HT1080 (cell line): ENCODE measurements at places on chromosomes 6 and 20. TPM values are rescaled to one million over a fixed set of nuclear protein-coding genes. Genes with fewer than 3 reads are reported as not detected.
A peak's percentile ranks its signal among the peaks of the same experiment; 100 is the strongest.

DNA sequence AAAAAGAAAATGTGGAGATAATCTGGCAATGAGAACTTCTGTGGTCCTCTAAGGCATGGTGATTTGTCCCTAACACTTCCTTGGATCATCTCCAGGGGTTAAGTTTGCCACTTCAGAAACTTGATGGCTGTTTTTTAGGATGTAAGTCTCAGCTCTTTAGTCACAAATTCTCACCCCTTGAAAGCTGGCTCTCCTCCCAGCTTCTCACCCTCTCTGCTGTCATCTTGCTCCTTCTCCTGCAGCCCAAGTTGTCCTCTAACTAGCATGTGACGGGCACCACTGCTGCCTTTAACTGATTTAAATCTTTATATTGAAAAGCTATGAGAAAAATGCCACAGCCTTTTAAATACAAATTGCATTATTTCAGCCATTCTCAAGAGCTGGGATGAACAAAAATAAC, 107.8 kb downstream of the MAP3K5 start:
- DNase-seq: no peak

- DNase-seq: no peak
These were observed 137.6 kb downstream of the MRPL14 start for GRCh38 chr6:43989581-43990146.

GRCh38 chr20:35511814-35512420, 17.5 kb downstream of the C20orf173 start:
- DNase-seq: peak; percentile 37

GRCh38 chr20:9520086-9520485, 5.7 kb downstream of the LAMP5 start:
- DNase-seq: no peak

- no peak for DNase-seq
These were observed 37.6 kb downstream of the BEND3 start for GRCh38 chr6:107077710-107078109.

GRCh38 chr6:13355999-13356785, 27.9 kb upstream of the TBC1D7 start:
- peak; percentile 22 for DNase-seq

The EPPIN gene
- total RNA-seq: not detected in 2 replicates

- DNase-seq: peak; percentile 5
These were observed 170.3 kb upstream of the AHI1 start for GRCh38 chr6:135667691-135668455.

GRCh38 chr6:39947611-39948068, 13.4 kb upstream of the MOCS1 start:
- DNase-seq: no peak

DNA sequence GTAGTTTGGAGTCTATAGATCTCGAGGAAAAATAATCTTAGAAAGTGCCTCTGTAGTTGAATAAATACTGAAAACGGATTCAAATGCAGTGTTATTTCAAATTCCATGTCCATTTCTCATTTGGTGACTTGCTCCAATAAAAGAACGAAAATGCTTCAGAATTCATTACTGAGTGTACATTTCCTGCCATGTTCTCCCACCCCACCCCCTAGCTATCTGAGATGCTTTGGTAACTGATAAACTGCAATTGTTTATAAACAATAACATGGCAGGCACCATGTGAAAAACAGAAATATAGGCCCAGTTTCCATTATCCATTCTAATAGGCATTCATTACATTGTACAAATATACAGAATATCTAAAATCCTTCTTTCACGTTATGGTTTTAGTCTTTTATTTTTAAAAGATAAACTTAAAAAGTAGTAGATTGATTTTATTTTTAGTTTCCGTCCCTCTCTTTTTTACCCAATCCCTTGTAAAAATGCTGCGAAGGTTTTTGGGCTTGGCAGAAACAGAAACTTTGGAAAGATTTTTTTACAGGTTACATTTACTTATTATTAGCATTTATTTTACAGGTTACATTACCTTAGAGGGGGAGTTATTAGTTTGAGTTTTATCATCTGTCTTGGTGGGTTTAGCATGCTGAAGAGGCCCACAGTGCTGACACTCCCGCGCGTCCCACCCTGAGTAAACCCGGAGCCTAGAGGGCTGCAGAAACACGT, 1.5 kb downstream of the FAM162B start:
- DNase-seq: no peak

The PRDM13 gene
- not detected in 2 replicates for total RNA-seq

DNA sequence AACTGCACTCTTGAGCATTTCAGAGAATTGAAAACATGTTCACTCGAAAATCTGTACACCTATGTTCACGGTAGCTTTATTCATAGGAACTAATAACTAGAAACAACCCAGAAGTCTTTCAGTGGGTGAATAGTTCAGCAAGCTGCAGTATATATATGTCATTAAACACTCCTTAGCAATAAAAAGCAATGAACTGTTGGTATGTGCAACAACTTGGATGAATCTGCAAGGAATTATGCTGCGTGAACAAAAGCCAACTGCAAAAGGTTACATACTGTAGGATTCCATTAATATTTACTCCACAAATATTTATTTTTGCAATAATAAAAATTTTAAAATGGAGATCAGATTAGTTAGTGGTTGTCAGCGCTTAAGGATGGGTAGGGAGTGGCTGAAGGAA, 22.1 kb upstream of the FKBP1A start:
- DNase-seq: no peak

The IL17A gene
- not detected in 2 replicates for total RNA-seq

GRCh38 chr6:63516186-63516944, 55.9 kb upstream of the LOC128125822 start:
- peak; percentile 10 for DNase-seq

GRCh38 chr6:44548319-44548718, 160.8 kb downstream of the CDC5L start:
- no peak for DNase-seq

DNA sequence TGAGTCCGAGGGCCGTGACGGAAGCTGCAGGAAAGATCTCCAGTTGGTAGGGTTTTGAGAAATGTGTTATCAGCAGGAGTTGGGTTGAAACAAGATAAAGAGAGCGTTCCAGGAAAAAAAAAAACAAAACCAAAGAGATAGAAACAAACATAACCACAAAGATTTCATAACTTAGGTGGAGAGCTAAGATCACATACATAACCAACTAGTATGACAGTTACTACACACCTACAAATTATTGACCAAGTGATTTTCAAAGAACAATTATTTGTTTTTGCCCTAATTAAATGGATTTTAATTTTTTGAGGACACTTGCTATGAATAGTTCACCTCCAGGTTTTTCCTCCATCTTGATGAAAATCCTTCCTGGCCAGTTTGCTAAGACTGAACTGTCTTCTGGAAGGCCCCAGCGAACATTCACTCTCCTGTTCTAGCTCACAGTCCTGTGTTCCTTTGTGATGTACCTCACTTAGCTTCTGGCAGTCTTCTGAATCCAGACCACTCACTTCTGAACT, 69.4 kb downstream of the SNX9 start:
- no peak for DNase-seq

The CUL9 gene
- total RNA-seq: 15.2 and 22.1 TPM in 2 replicates

The ADGB gene
- total RNA-seq: not detected in 2 replicates

GRCh38 chr20:17795003-17795402, 95.2 kb downstream of the BANF2 start:
- DNase-seq: no peak

The C6orf58 gene
- 0.10 TPM in 1 of 2 replicates, not detected in the other for total RNA-seq

The PTGIS gene
- 0.02 TPM in 1 of 2 replicates, not detected in the other for total RNA-seq

GRCh38 chr6:27280064-27280539, 32.0 kb downstream of the POM121L2 start:
- DNase-seq: peak; percentile 71

The TAGAP gene
- total RNA-seq: not detected in 2 replicates

GRCh38 chr20:59037386-59037785, 5.2 kb downstream of the PRELID3B start:
- DNase-seq: no peak

DNA sequence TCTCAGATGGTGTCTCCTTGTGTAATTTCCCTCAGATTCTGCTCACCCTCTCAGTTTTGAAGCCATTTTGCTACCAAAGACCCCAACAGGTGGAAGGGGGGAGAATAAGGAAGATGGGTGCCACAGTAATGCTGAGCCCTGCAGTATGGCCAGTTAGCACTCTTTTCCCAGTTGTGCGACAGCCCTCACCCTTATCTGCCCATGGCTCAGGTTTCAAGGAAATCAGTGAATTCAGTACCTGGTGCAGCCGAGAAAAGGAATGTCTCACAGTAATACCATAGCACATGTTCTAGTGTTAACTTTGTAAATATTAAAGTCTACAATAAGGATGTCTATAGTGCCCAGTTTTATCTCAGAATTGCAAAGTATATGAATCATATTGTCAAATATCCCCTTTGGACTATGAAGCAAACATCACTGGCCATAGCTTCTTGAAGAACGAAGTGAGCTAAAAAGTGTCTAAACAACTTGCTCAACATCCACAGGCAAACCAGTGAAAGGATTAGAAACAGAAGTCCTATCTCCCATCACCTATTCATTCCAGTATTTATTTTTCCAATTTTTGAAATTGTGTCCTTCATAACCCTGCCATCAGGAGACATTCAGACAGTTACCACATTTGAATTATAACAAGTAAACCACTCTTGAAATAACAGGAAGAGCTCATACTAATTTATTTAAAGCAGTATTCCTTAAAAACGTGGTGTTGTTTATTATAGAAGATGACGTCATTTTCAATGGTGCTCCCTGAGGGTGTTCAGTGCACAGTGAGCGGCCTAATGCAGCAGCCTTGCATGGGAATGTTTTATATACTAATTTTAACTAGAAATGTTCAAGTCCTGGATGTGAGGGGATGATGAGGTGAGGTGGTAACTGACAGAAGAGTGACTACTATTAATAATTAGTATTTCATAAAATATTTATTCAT, 366.2 kb downstream of the TFAP2A start:
- no peak for DNase-seq

- DNase-seq: no peak
These were observed 129.5 kb downstream of the LRRC1 start for GRCh38 chr6:53924277-53924676.

DNA sequence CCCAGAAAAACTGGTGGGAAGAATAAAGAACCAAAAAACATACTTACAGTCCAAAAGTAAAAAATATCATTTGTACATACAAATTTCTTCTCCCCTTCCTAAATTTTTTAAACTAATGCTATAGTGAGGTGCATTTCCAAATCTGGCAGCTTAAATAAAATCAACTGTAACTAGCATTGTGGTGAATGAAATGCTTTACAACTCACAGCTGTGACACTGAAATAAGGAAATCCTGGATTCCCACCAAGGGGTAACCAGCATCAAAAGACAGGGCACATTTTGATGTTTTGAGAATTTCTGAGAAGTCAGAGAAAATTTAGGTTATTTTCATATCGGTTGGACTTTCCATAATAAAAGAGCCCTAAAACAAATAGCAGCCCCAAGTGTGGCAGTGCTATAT, 27.3 kb downstream of the BACH2 start:
- DNase-seq: no peak

DNA sequence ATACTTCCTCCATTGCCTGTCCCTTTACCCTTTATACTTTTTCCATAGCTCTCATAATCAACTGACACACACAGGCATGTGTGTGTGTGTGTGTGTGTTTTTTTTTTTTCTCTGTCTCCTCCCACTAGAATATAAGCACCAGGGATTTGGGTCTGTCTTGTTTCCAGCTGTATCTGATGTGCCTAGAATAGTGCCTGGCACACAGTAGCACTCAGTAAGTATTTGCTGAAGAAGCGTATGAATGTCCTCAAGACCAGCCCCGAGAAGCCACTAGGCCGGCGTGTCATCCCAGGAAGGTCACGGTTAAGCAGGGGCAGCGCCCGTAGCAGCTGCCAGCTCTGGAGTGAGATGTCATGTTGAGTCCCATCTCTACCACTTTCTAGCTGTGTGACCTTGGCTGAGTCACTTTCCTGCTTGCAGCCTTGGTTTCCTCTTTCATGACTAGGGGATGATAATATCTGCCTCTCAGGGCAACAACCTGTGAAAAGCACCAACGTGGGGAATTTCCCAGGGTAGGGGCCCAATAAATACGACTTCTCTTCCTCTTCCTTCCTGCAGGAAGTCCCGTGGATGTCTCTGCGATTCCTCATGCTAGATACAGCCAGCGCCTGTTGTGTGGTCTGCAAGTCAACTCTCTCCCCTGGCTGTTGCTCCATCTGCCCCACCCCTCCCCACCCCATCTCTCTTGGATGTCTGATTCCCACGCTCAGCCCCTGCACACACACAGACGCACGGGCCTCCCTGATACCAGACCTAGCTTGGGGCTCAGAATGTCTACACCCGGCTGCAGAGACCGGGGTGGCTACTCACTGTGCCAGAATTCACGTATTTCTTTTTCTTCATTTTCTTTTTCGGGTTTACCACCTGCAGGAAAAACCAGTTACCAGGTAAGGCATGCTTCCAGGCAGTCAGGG, 58.1 kb downstream of the RAB44 start:
- peak; percentile 96 for DNase-seq

- no peak for DNase-seq
These were observed 3.4 kb upstream of the EEF1E1 start for GRCh38 chr6:8105791-8106190.

The WFDC12 gene
- not detected in 2 replicates for total RNA-seq

DNA sequence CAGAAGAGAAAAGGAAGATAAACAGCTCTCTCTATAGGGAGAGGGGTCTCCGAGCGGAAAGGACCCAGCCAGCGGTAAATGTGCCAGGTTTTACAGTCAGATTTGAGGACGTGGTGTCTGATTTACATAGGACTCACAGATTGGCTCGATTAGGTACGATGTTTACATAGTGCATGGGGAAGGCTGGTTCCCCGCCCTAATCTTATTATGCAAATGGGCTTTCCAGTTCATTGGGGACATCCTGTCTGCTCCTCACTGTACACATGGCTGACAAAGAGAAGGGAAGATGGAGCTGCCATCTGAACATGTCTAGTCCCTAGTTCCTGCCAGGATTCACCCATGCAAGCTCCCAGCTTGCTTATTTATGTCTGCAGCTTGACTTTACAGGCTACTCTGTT, 119.9 kb downstream of the RNF144B start:
- no peak for DNase-seq

The VNN1 gene
- total RNA-seq: 0.05 and 0.27 TPM in 2 replicates

DNA sequence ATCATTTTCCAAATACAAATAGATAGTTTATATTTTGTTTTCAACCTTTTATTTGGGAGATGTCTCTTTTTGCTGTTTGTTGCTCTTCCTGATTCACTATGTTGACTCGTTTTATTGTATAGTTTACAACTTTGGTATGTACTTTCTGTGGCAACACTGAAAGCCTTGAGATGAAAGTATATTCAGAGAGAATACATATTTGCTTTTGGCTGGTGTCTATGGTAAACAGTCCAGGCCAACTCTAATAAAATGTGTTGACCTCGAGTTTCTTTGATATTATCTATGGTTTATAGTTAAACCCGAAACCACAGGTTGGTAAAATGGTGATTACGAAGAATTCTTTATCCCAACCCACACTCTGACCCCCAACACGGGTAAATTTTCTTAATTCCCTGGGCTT, 919.6 kb upstream of the MAP3K7 start:
- DNase-seq: no peak

The TPX2 gene
- 177 and 183 TPM in 2 replicates for total RNA-seq

The OXT gene
- total RNA-seq: not detected in 2 replicates

- no peak for DNase-seq
These were observed 9.3 kb upstream of the NCR2 start for GRCh38 chr6:41326092-41326491.

- no peak for DNase-seq
These were observed 29.7 kb upstream of the MDFI start for GRCh38 chr6:41608443-41609151.

The TFAP2B gene
- total RNA-seq: not detected in 2 replicates

The CST4 gene
- total RNA-seq: not detected in 2 replicates

GRCh38 chr20:60313614-60314013, 355.4 kb downstream of the CDH26 start:
- DNase-seq: no peak

The NKX2-4 gene
- 1.8 and 3.1 TPM in 2 replicates for total RNA-seq

The PXDC1 gene
- 27.6 and 28.2 TPM in 2 replicates for total RNA-seq

The NKAIN4 gene
- not detected in 2 replicates for total RNA-seq

GRCh38 chr6:169701311-169701953, 397 bp downstream of the WDR27 start:
- DNase-seq: no peak

The CNR1 gene
- total RNA-seq: not detected in 2 replicates
